ENCODE measurements at places on chromosomes 6 and 20.

GRCh38 chr6:151098166-151098565, 141.6 kb upstream of the AKAP12 start:
- DNase-seq = no peak

- no peak for DNase-seq
Observed at GRCh38 chr6:169884158-169884557, 132.7 kb downstream of the ERMARD start.

DNA sequence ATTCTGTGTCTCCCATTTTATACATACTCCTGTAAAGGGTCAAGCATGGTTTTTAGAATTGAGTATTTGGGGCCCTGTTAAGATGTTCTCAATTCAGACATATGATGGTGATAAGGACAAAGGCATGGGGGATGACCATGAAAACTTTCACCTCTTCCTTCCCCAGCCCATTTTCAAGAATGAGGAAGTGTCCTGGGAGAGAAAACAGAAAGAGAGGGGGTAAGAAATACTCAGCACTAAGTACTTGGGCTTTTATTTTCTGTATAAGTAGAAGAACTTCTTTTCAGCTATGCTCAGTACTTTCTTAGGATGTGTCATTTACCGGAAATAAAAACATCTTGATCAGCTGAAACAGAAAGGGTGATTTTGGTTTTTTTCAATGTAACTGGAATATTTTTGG, 10.9 kb upstream of the MBOAT1 start:
- DNase-seq = no peak

- DNase-seq = no peak
Observed at GRCh38 chr20:60263725-60264709, 305.8 kb downstream of the CDH26 start.

DNA sequence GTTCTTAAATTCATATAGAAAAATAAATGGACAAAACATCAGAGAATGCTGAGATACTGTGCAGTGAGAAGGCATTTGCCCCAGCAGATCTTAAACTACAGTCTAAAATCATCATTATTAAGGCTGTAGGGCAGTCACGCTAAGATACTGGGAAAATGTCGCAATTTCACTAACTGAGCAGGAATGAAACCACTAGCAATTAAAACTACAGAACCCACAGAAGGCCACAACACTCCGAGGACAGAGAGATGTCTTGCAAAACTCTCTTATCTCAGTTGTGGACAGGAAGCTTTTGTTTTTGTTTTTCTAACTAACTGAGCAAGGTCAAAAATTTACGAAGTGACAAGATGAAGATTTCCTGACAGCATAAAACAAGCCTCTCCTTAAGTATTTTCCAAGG, 18.2 kb downstream of the GNAS-AS1 start:
- no peak for DNase-seq

GRCh38 chr6:163599136-163599535, 184.6 kb downstream of the QKI start:
- DNase-seq = no peak

DNA sequence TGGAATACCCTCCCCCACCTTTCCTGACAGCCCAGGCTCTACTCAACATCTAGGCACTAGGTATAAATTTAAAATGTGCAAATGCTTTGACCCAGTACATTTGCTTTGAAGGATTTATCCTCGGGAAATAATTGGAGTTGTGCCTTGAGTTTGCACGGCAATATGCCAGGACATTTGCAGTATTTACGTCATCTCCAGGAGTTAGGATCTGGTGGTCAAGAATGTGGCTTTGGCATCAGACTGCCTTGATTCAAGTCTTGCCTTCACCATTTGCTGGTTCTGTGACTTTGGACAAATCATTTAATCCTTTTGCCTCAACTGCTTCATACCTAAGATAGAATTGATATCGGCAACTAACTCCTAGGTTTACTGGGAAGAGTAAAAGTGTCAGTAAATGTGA, 169.6 kb downstream of the PLCB1 start:
- DNase-seq = no peak

- DNase-seq = no peak
Observed at GRCh38 chr6:91653895-91654294, 1067.0 kb upstream of the MAP3K7 start.

- no peak for DNase-seq
Observed at GRCh38 chr20:2748551-2749342, 51.7 kb downstream of the CPXM1 start.

- no peak for DNase-seq
Observed at GRCh38 chr6:85458184-85458583, 8.3 kb downstream of the NT5E start.

DNA sequence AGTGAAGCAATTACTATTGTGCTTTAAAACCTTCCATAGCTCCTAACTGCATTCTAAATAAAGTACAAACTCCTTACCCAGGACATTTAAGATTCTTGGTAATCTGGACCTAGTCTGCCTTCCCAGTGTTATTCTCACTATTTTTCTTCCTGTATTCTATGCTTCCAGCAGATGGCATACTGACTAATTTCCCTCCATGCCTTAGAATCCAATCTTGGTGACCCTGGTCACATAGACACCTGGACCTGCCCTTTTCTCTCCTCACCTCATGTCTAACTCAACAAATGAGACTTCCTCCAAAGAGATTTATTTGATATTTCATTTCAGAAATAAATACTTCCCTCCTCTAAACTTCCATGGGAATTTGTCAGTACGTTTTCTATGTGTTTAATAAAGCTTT, 25.8 kb downstream of the ROS1 start:
- no peak for DNase-seq

DNA sequence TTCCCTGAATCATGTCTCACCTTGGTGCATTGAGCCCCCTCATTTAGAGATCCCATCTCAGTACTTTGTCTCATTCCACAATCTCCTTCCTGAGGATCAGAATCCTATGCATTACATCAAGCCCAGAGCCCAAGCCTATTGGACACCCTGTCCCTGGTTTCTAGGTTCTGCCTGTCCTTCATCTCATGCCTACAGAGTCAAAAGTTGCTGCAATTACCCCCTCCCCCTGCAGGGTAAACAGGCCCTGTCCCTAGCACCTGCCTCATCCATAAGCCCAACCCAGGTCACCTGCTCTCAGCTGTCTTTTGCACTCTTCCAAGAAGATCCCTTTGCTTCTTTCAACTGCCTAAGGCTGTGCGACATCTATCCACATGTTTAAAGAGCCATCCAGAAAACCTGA, 93.9 kb downstream of the SPTLC3 start:
- no peak for DNase-seq

DNA sequence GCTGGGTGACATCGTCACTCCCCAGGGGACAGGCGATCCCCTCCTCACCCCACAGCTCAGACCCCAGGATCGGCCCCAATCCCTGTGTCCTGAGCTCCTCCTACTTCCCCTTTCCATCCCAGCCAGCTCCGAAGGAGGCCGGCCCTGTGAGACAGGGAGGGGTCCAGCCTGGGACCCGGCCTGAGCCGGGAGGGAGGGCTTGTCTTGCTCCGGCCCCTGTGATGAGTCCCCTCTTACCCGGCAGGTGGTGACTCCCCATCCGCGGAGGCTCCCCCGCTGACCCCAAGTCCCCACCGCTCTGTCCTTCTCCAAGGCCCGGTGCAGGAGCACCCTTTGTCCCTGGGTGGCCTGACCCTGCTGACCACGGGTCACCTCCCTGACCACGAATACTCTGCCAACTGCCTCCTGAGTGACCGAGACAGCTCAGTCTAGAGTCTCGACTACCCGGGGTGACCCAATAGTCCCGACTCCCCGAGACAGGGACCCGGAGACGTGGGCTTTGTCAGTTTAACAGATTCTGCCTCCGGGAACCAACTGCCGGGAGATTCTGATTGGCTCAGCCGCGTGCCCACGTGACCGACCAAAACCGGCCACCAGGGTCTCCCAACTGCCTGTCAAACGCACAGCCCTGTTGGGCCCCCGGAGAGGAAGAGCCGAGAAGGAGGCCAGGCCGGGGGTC, 187.4 kb upstream of the PROKR2 start:
- DNase-seq = no peak

DNA sequence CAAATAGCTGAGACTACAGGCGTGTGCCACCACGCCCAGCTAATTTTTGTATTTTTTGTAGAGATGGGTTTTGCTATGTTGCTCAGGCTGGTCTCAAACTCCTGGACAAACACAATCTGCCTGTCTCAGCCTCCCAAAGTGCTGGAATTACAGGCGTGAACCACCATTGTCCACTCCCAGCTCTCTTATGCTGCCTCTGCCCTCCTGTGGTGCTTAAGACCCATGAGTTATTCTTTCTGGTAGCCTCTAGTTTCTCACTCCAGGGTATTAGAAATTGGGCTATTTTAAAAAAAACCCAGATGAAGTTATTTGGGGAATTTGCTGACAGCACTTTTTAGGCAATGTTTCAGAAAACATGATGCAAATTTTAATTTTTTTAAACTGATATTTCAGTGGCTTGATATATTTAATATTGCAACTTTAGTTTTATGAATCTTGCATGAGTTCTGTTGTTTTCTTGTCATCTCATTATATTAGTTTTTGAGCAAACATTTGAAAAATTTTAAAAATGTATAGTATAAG, 114.0 kb upstream of the FOXO3 start:
- DNase-seq = no peak

DNA sequence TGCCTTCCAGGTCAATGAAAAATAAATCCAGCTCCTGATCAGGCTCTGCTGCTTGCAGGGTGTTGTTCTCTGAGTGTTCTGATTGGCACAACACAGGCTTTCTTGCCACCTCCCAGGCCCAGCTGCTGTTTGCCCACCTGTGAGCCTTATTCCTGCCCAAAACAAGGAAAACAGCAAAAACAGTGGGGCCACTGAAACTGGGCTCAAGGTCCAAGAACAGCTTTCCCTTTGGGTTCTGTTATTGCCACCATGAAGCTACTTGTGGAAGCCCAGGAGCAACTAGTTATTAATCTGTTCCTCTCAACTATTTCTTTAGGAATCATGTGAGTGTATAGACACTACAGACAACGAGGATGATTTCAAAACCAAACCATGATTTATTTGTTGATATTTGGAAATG, 159.1 kb downstream of the PLCB1 start:
- no peak for DNase-seq

DNA sequence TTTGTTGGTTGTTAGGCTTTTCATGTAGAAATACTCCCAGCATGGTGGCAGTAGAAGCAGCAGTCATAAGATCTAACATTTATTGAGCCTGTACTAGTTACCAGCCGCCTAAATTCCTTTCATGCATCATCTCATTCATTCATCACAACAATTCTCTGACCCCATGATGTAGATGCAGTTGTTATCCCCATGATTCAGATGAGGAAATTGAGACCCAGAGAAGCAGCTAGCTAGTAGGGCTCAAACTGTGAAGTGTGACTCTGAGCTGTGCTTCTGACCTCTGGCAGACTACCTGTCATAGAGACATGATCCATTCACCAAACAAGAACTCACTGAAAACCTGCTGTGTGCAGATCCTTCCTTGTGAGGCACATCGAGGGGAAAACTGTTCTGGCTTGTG, 16.9 kb downstream of the RREB1 start:
- no peak for DNase-seq

DNA sequence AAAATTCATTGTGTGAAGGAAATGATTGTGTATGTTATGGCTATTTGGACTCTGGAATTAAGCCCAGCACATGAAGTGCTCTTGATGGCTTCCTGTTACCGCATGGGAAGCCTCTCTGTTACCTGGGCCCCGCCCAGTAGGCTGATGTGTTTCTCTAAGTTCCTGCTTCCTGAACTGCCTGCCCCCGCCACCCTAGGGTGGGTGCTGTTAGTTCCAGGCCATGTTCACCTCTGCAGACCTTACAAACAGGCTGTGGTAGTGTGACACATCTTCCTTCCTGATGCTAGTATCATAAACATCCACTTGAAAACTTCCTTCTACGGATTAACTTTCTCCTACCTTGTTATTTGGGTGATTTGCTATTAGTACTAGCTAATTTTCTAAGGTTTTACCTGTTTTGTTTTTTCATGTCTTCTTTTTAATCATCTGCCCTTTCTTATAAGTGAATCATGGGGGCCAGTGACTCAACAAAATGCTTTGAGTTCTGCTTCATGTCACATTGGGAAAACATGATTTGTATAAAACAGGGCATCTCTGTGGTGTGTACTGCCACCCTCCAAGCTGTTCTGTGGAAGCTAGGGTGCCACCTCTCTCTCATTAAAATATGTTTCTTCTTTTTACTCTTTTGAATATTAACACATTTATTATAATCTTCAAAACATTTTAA, 40.6 kb downstream of the SH3BGRL2 start:
- peak; percentile 23 for DNase-seq

- DNase-seq = no peak
Observed at GRCh38 chr6:50270415-50270814, 220.7 kb upstream of the DEFB112 start.

GRCh38 chr6:34243131-34243771, 5.6 kb downstream of the SMIM29 start:
- no peak for DNase-seq

DNA sequence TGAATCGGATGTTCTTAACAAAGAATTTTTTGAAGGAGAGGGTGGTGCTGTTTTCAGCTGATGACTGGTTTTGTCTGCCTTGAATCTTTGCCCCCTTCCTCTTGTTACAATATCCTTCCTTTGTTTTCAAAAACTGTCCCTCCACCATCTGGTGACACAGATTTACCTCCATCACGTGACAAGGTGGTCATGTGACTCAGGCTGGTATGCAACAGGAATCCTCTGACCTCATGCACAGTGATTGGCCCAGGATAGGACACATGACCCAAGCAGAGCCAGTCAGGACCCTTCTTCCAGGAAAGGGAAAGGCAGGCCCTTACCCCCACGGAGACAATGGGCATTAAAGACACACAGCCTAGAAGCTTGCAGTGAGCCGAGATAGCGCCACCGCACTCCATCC, 84.7 kb upstream of the MC3R start:
- DNase-seq = no peak

All from non-pigmented ciliary epithelial cell (primary cell).